Skin of body (tissue), 3 donors: ENCODE measurements at places on chromosomes 3 and 15. TPM values are rescaled to one million over a fixed set of nuclear protein-coding genes. Genes with fewer than 3 reads are reported as not detected.

DNA sequence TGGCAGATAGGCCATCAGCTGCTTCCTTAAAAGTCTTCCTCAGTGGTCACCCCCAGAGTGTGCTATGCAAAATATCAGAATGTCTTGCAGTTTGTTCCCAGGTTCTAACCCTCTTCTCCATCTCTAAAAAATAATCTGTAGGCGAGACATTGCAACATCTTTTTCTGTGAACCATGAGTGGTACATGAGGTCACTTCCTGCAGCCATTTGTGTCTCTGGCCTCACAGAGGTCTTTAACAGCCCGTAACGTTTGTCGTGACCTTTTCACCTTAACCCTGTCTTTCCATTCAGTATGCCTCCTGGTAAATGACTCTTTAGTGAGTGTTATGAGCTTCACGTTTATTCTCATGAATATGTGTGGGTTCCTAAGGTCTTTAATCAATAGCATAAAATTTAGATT lies 145.4 kb downstream of the KLHL25 start:
- DNase-seq, result peak; percentile 29

SLC28A1 gene
- total RNA-seq, result not detected

BCL2A1 gene
- total RNA-seq, result 8.2 TPM

CADPS gene
- total RNA-seq, result 2.4 TPM
